Amniotic stem cell (primary cell): ENCODE measurements at places on chromosomes 7 and 10.
A peak's percentile ranks its signal among the peaks of the same experiment; 100 is the strongest.

- no peak for DNase-seq
Measured at GRCh38 chr10:33117816-33118215, 159.8 kb upstream of the ITGB1 start.

- DNase-seq: no peak
Measured at GRCh38 chr10:35569836-35570235, 35.3 kb upstream of the GJD4 start.

DNA sequence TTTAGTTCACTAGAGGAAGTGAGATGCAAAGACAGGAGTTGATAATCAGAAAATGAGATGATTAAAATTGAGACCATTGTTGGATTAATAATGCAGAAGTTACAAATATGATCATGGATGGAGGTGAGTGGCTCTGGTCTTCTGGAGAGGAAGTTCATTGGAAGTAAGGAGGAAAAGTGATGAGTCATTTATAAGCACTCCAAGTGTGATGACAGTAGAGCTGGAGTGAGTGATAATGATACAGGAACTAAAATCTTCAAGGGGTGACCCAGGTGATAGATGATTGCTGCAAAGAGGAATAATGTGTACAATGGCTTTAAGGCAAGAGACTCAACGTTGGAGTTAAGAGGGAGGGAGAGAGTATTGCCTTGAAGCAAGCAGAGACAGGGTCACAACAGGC is 20.7 kb downstream of the ZNF32 start:
- DNase-seq: no peak

DNA sequence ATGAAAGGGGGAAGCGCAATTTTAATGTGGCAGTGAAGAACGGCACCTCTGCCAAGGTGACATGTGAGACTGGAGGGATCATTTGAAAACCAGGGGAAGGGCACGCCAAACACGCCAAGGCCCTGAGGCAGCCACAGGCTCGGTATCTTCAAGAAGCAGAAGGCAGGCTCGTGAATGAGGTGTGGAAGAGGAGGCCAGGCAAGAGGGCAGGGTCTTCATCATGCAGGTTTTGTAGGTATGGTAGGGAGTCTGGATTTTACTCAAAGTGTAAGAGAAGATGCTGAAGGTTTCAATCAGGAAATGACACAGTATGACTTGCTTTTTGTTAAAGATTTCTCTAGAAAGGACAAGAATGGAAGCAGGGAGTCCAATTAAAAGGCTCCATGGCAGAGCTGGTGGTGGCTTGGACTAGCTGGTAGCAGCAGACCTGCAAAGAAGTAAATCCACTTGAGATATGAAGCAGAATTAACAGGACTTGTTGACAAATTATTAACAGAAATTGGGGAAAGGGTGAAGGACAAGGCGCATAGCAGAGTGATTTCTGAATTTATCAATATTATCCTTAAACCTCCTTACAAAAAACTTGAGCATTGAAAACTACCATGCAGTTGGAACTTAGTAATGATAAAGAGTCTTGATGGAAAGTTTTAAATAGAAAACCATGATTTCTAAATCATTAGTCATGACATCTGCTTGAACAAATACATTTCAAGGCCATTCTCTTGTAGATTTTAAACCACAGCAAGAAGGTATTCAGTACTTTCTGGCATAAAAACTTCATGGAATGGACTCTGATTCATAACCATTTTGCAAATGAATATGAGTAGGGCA is 70.4 kb downstream of the COA1 start:
- no peak for DNase-seq

DNA sequence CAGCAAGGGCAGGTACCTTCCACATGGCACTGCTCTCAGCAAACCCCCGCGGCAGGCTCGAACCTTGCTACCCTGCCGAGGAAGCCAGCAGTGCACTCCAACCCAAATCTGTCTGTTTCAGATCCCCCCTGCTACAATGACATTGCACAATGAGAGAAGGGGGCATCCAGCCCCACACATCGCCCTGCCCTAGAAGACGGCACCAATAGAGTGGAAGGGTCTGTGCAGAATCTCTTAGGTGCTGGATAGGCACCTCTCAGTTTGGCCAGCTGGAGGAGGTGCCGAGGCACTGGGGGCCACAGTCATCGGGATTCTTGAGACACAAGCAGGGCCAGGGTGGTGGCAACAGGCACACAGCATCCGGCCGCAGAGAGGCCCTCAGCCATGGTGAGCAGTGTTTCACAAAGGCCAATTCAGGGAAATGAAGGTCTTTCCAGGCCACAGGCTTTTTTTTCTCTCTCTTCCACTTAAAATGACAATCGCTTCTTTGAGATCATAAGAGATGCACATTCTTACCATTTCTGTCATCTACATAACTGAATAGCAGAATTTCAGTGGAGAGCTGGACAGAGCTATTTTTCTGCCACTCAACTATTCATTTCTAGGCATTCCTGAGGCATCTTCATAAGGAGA is 281.3 kb downstream of the TNS3 start:
- DNase-seq: no peak

DNA sequence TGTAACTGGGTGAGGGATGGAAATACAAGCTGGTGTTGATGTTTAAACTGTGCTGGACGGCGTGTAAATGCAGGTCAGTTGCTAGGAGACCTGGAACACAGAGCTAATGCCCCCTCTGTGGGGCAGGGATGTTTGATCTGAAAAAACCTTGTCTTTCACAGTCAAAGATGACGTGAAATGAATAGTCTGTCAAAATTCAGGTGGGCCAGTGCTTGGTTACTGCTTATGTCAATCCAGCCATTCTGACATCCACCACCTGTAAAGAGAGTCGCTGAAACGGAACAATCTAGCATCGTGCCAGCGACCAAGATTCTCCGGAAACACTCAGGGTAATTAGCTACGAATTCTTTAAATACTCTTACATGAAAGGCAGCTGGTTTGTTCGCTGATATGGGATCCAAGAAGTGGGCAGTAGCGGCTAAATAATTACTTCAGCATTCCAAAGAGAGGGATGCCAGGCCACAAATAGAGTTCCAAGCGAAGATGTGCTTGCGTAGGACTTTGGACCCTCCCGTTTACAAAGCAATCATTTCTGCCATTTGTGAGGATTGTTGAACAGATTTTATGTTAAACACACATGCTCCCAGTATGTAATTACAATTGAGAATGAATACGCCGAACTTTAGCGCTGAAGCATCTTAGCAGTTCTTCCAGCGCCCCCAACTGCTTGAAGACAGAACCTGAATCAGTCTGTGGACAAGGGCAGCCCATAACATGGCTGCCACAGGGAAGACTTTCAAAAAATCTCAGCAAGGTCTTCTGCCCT is 7.3 kb upstream of the ASB4 start:
- no peak for DNase-seq

DNA sequence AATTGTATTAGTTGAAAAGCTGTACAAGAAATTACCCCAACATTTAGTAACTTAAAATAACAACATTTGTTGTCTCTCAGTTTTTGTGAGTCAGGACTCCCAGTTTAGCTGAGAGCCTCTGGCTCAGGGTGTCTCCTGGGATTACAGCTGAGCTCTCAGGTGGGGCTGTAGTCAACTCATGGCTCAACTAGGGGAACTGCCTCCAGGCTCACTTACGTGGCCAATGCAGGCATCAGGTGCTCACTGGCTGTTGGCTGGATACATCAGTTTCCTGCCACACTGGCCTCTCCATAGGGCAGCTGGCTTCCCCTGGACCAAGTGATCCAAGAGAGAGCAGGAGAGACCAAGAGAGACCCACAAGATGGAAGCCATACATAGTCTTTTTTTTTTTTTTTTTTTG is 17.5 kb downstream of the CCNY start:
- DNase-seq: no peak

DNA sequence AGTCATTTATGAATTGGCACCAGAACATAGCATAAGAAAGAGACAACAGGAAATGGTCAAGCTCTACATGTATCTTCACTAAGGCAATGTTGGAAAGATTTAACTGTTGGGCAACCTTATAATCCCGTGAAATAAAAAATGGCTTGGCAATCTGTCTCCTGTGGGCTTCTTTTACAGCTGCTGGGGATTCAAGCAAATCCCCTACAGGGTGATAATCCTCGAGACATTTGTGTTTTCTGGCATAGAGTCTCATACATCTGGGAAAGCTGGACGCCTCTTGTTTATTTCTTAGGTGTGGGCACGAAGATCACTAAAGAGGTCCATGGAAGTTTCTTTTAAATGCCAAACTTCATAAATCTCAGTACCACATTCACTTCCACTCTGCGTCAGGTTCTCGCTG is 82.2 kb upstream of the GPR141 start:
- DNase-seq: no peak

GRCh38 chr10:101595591-101596433 is 7.7 kb downstream of the DPCD start:
- DNase-seq: no peak

GRCh38 chr10:5285186-5285585 is 79.6 kb upstream of the UCN3 start:
- DNase-seq: no peak

GRCh38 chr7:340200-340937 is 50.4 kb downstream of the FOXL3 start:
- no peak for DNase-seq

DNA sequence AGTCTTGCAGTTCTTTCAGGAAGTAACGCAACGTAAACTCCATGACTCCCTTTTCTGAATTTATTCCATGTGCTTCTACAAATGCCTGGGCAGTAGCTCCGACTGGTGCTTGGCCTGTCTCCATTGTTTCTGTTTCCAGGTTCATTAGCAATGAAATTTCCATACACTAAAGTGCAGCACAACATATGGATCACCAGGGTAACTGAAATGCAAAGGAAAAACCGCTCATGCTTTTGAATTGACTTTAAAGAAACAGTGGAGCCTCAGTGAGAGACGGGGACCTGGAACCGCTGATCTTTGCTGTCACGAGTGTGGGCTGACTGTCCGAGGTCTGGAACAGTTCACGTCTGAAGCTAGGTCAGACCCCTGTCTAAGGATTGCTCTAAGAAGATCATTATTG is 126.5 kb upstream of the IGFBP3 start:
- DNase-seq: no peak

DNA sequence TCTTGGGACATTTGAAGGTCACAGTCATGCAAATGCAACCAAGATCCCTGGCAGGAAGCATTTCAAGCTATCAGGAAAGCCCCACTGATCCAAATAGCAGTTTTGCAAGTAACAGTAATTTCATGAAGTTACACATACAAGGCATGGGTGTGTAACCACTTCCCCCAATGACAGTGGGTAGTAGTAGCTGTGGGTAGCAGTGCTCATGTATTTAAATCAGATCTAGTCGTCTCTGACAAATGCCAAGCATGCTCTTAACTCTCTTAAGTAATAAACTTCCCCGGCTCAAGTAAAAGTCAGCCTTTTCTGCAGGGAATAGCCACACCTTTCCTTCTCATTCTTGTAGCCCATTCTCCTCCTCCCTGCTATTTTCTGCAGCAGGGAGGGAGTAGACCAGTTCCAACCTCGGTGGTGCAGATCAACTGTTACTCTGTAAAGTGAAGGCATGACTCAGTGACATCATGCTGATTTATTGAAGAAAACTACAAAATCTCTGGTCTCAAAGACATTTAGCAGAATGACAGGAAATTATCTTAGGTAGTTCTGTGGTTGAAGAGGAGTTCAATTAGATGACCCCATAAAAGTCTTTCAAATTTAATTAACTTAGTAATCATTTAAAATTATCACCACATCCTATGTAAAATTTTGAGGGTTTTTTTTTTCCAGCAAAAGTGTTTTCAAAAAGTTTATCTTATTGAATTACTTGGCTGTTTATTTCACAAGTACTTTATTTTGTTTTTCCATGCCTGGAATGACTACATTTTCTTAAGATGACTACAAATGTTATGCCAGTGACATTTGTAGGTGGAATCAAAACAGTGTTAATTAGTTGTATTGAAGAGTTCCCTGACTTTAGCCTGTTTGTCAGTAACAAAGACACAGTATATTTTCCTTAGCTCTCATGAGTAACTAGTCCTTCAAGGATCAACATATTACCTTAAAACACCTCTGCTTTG is 568.3 kb downstream of the INHBA start:
- no peak for DNase-seq

DNA sequence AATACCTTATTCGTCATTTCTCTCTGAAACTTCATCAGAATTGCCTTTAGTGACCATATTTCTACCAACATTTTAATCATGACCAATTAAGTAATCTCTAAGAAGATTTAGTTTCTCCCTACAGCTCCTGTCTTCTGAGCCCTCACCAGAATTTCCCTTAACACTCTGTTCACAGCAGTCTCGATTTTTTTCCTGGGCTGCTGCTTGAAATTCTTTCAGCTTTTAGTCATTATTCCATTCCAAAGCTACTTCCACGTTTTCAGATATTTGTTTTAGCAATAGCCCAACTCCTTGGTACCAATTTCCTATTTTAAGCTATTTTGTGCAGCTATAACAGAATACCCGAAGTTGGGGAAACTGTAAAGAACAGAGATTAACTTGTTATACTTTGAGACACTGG is 192.4 kb upstream of the DKK1 start:
- peak; percentile 13 for DNase-seq

GRCh38 chr7:33129806-33130153 is 416 bp downstream of the BBS9 start:
- no peak for DNase-seq

DNA sequence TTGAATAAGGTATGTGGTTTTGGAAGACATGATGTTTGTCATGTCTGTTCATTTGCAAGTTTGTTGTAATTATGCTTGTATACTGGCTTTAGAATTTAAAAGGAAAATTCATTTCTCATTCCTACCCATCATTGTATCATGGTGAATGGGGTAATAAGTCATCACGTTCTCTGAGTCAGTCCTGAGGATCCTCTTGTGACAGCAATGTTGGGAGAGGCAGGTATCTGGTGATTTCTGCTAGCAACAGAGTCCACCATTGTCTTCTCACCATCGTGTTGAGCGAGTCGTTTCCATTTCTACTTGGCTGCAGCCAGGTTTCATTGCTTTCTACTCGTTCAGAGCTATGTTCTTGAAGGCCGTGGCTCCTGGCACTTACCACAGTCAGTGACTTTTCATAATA is 16.3 kb downstream of the CUL1 start:
- no peak for DNase-seq

DNA sequence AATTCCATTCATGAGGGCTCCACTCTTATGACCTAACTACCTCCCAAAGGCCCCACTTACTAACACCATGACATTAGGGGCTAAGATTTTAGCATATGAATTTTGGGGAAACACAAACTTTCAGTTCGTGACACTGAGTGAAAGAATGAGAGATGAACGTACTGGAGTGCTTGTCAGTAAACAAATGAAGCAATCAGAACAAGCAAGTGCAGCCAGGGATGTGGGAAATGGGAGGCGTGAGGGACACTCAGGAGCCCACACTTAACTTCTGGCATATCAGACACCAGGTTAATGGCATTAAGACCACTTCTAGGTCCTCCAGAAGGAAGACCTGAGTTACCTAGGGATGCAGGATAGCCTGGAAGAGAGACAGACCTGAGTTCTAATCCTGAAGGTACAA is 2.3 kb upstream of the MDFIC start:
- no peak for DNase-seq

DNA sequence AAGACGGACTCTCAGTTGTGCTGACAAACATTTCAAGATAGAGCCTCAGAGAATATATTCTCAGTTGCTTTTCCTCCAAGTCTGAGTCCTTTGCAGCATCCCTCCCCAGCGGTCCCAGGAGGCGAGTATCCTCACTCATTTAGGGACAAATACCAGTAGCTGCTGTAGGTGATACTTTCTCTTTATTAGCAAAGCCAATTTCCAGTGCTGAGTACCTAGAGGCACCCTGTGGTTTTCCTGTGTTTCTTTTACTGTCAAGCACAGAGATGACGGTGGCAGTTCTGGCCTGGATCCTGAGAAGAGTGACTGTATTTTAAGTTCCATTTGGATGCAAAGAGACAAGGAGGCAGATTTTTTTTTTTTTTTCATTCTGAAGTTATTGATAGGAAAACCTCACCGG is 1058.4 kb downstream of the SORCS3 start:
- no peak for DNase-seq

- no peak for DNase-seq
Measured at GRCh38 chr7:77284616-77285015, 85.0 kb upstream of the FGL2 start.
